ENCODE measurements at places on chromosomes 4 and X.

DNA sequence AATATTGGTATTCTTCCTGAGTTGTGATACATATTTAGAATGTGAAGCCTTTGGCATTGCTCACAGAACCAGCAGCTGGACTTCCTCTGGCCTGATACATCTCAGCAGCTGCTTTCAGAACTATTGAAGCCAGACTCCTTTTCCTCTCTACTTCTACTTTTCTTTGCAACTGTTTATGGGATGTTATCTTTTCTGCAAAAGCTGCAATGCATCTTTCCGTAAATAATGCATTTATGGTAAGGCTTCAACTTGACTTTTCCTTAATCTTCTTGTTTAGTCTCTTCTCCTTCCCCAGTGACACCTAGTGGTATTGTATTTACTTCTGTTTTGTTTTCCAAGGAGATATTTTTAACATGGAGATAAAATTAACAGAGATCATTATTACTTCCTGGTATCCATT lies 1548.7 kb downstream of the PCDH7 start:
- DNase-seq = no peak

- no peak for DNase-seq
Measured at GRCh38 chrX:36974911-36975310, 33.3 kb upstream of the FAM47C start.

GRCh38 chrX:123201720-123202119 lies 17.6 kb downstream of the GRIA3 start:
- no peak for DNase-seq

GRCh38 chrX:9609499-9609898 lies 144.6 kb downstream of the TBL1X start:
- DNase-seq = no peak
